Naive thymus-derived CD8-positive, alpha-beta T cell (primary cell): ENCODE measurements at places on chromosomes 7 and 10.

- no peak for DNase-seq
Measured at GRCh38 chr7:158494162-158494586, 93.4 kb downstream of the PTPRN2 start.

GRCh38 chr7:42099470-42100155 lies 137.4 kb downstream of the GLI3 start:
- no peak for DNase-seq

DNA sequence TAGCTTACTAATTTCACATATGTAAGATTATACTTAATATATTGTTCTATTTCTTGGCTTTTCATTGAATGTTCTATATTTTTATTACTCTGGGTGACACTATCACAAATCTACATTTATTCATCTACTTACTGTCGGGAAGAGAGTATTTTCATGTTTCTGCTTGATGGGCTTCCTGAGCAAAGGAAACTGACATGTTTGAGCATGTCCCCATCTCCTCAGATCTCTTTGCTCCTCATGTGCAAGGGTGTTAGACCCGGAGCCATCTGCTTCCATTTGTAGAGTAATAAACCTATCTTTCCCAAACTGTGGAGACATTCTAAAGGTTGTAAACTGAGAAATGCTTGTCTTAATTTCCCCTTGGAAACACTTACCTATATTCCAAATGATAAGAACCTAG lies 103.5 kb downstream of the LSMEM1 start:
- DNase-seq: no peak

- DNase-seq: no peak
Measured at GRCh38 chr7:159078193-159078910, 66.3 kb downstream of the VIPR2 start.

GRCh38 chr7:127911968-127912511 lies 119.2 kb downstream of the LRRC4 start:
- DNase-seq: no peak
